Uterus (tissue), 4 donors: ENCODE measurements at places on chromosomes 1 and 21. TPM values are rescaled to one million over a fixed set of nuclear protein-coding genes. Genes with fewer than 3 reads are reported as not detected.

Gene RNPC3
- total RNA-seq = 25.8 TPM

DNA sequence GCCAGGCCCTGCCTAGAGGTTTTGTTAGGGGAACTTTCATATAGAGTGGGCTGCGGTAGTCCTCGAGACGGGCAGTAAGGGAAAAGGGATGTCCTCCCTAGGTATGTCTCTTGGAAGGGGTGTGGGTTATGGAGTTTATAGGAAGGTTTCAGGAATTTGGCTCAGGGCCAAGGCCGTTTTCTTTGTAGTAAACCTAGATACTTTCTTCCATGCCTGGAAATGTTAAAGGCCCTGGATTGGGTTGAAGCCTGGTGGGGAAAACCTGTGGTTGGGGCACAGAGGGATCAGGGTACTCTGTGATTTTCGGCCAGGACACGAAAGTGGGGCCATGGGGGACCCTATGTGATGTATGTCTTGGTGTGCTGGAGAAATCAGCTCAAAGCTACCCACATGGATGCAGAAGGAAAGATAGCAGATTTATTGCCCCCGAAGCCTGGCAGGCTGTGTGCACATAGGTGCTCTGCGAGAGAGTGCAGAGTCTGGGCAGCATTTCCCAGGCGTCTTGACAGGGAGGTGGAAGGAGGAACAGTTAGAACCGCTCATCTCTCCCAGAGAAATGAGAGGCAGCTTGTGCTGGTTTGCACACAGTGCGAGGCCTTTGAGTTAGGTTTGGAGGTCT is 1.7 kb downstream of the SNAP47 start:
- H3K27me3 ChIP-seq = no peaks in the 10 kb centered on the region
- no peaks in the 10 kb centered on the region for H3K4me1 ChIP-seq
- H3K4me3 ChIP-seq = no peak overlapping the region
- DNase-seq = no peak
- H3K36me3 ChIP-seq = no peaks in the 10 kb centered on the region
- H3K27ac ChIP-seq = no peak overlapping the region

Gene DPT
- 43.7 TPM for total RNA-seq

Gene KCNJ6
- total RNA-seq = 0.62 TPM

- no peaks in the 10 kb centered on the region for H3K27me3 ChIP-seq
- H3K4me1 ChIP-seq = no peaks in the 10 kb centered on the region
- H3K36me3 ChIP-seq = no peaks in the 10 kb centered on the region
- DNase-seq = peak; percentile 83
Measured at GRCh38 chr1:158177700-158178450, 2.8 kb upstream of the CD1D start.

DNA sequence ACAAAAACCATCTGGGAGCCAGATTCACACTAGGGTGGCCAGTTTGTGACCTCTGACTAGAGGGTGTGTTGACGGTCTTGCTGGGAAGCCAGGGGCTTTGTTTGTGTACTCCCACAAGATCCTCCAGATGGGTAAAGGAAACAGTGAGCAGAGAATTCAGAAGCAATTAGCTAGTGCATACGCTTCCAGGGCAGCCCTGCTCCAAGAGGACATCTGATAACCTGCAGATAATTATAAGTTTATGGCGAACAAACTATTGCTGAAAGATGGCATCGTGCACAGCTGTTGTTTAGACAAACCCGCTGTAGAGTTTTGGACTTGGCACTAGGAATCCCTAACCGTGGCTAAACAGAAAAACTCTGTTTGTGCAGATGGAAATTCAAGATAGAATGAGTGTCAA is 326.4 kb downstream of the TGFB2 start:
- no peaks in the 10 kb centered on the region for H3K27me3 ChIP-seq
- no peaks in the 10 kb centered on the region for H3K36me3 ChIP-seq
- DNase-seq = no peak
- H3K4me1 ChIP-seq = no peaks in the 10 kb centered on the region
- no peak overlapping the region for H3K4me3 ChIP-seq

DNA sequence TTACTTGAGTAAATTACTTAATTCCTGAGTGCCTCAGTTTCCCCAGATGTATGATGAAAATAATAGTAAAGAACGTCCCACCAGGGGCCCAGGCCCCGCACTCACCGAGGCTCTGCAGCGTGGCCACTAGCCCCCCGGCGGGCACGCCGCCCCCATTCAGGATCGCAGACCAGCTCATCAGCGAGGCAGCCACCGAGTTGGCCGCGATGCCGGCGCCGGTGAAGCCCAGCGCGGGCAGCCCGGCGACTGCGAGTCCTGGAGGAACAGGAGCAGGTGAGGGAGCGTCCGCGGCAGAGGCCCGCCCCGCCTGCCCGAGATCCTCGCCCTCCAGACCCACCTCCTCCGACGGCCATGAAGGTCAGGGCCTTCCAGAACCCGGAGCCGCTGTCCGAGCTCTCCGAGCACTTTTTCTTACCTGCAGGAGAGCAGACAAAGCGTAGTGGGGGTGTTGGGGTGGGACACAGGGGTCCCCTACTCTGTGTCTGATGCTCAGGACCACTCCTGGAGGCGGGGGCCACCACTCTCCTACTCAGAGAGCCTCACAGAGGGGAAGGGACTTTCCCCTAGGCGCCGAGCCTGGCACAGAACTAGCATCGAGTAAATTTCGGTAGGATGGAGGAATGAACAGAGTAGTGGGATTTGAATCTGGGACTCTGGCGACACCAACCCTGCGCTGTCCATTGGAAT is 3.7 kb downstream of the IFI6 start:
- H3K27ac ChIP-seq = no peak overlapping the region
- peaks cover 12% of the 10 kb centered on the region for H3K4me1 ChIP-seq
- H3K4me3 ChIP-seq = no peak overlapping the region

Gene NPPB
- not detected for total RNA-seq

Gene DUSP10
- total RNA-seq = 0.26 TPM

DNA sequence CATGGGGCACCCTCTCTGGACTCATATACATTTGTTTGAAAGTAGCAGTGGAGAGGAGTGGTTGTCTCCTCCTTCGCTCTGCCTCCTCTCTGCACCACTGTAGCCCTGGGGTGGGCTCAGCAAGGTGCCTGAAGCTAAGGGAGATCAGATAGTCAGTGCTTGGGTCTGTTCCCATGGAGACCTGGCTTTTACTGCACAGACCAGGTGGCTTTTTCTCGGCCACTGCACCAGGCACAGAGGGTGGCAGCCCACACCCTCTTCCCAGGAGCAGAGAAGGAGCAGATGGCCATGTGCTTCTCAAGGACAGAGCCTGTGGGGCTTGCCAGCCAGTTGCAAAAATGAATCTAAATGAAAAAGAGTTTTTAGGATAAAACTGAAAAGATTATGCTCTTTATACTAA is 123.4 kb upstream of the KCNK1 start:
- H3K36me3 ChIP-seq = no peaks in the 10 kb centered on the region
- H3K27ac ChIP-seq = no peak overlapping the region
- DNase-seq = no peak
- H3K27me3 ChIP-seq = no peaks in the 10 kb centered on the region
- no peak overlapping the region for H3K4me3 ChIP-seq

GRCh38 chr1:243686159-243686558 is 163.9 kb downstream of the AKT3 start:
- no peaks in the 10 kb centered on the region for H3K36me3 ChIP-seq
- H3K27me3 ChIP-seq = no peaks in the 10 kb centered on the region
- no peaks in the 10 kb centered on the region for H3K4me1 ChIP-seq
- H3K4me3 ChIP-seq = no peak overlapping the region

Gene VSIG8
- not detected for total RNA-seq

DNA sequence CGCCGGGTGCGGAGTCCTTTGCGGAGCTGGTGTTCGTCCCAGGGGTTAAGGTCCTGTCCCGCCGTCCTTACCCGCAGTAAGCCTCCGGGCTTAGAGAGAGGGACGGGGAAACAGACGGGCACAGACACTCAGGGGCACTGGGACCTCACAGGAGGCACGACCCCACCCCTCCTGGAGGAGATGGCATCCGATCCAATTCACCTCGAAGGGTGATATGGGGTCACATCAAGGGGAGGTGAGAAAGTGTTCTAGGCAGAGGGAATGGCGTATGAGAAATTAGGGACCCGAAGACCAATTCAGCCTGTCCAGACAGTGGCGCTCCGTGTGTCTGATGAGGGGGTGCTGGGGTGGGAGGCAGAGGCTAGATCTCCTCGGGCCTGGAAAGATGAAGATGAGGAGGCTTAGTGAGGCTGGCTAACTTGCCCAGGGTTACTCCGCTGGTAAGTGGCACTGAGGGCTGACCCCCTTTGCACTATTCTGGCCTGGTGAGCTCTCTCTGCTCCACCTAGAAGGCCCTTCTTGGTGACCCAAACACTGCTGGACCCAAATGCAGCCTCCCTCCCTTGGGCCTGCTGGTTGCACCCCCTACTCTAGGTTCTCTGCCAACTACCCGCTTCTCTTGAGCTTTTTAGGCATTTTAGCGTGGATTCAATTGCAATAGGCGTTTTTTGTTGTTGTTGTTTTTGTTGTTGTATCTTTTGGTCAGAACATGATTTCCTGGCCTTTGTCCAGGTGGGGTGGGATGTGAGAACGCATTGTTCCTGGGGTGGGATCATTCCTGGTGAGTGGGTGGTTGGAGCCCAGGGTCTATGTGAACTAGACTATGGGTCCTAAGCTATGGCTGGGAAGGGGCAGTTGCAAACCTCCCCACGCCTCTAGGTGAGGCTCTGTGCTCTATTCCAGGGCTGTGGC is 12.3 kb downstream of the BTBD19 start:
- H3K4me3 ChIP-seq = peak overlapping the region; percentile 71
- no peaks in the 10 kb centered on the region for H3K27me3 ChIP-seq
- no peak for DNase-seq
- no peaks in the 10 kb centered on the region for H3K4me1 ChIP-seq

DNA sequence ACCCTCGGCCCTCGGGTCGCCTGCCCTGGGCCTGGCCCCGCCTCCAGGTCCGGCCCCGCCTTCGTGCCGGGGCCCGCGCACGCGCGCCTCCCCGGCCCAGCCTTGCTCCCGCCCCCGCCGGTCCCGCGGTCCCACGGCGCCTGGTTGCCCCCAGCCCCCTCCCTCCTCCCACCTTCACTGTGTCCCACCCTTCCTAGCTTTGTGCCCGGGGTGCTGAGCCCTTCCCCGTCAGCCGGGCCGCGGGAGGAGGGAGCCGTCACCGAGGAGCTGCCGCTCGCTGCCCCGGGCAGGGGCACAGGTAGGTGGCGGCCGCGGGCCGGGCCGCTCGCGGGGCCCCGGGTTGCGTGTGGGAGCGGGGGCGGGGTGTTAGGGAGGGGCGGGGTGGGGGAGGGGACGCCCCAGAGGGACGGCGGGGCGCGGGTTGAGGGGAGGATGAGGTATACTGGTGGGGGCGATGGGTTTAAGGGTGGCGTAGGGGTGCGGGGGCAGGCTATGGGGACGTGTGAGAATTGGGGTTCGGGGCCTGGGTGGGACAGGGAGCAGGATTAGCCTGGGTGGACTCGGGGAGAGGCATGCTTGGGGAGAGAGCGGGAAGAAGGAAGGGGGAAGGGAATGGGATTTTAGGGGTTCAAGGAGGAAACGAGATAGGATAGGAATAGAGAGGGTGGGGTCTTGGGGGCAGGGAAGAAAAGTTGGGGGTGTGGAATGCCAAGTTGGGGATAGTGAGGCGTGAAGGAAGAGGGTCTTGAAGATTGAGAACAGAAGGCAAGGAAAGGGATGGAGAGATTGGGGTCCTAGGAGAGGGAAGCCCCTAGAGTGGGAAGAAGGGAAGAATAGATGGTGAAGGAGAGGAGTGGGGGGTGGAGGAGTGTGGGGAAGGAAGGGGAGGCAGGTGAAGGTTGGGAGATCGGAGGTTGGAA is at the start of gene LRRC42:
LRRC42 (plus strand) TSS at position 99 of the 920 bp plus-strand sequence. CDS start 5,650 bp downstream, outside the sequence.
- H3K4me1 ChIP-seq = peaks cover 3% of the 10 kb centered on the region
- no peaks in the 10 kb centered on the region for H3K27me3 ChIP-seq
- DNase-seq = no peak
- peak within 1 kb of the TSS; percentile 86 for H3K4me3 ChIP-seq
- H3K27ac ChIP-seq = peak within 1 kb of the TSS; percentile 93
- H3K36me3 ChIP-seq = no peaks in the 10 kb centered on the region

GRCh38 chr1:25837262-25837875 is 17.6 kb downstream of the MTFR1L start:
- H3K36me3 ChIP-seq = no peaks in the 10 kb centered on the region
- H3K4me3 ChIP-seq = no peak overlapping the region
- no peak overlapping the region for H3K27ac ChIP-seq
- H3K27me3 ChIP-seq = no peaks in the 10 kb centered on the region
- no peak for DNase-seq

DNA sequence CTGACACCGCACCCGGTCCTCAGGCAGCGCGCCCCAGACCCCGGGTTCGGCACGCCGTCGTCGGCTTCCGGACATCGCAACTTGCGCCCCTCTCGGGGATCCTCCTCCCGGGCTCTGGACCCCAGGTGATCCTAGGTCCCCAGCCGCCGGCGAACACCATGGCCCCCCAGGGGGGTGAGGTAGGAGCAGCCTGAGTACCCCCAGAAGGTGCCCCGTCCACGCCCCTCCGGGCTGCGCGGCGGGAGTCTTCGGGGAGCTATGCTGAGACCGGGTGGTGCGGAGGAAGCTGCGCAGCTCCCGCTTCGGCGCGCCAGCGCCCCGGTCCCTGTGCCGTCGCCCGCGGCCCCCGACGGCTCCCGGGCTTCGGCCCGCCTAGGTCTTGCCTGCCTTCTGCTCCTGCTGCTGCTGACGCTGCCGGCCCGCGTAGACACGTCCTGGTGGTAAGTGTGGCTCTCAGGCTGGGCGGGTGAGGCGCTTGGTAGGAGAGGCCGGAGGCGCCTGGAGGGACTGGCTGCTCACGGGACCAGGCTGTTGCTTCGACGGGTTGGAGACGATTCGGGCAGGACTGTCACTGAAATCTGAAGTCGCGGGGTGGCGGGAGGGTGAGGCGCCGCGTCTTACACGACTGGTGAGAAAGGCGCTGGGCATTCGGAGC is 367 bp downstream of the WNT2B start:
- H3K27me3 ChIP-seq = no peaks in the 10 kb centered on the region
- no peaks in the 10 kb centered on the region for H3K36me3 ChIP-seq
- no peaks in the 10 kb centered on the region for H3K4me1 ChIP-seq
- no peak for DNase-seq
- peak overlapping the region; percentile 24 for H3K4me3 ChIP-seq

DNA sequence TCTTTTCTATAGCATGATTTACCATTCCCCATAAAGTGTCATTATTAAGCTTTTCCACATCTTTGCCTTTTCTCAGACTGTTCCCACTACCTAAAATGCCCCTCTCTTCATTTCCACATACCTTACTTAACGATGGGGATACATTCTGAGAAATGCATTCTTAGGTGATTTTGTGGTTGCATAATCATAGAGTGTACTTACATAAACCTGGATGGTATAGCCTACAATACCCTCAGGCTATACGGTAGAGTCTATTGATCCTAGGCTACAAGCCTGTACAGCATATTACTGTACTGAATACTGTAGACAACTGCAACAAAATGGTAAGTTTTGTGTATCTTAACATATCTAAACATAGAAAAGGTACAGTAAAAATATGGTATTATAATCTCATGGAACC is 54.8 kb upstream of the MUTYH start:
- no peaks in the 10 kb centered on the region for H3K4me1 ChIP-seq
- H3K36me3 ChIP-seq = no peaks in the 10 kb centered on the region
- H3K27ac ChIP-seq = no peak overlapping the region
- DNase-seq = no peak
- no peak overlapping the region for H3K4me3 ChIP-seq
- no peaks in the 10 kb centered on the region for H3K27me3 ChIP-seq

GRCh38 chr1:212311836-212312497 is 26.8 kb downstream of the PPP2R5A start:
- H3K36me3 ChIP-seq = no peaks in the 10 kb centered on the region
- DNase-seq = no peak
- H3K4me1 ChIP-seq = no peaks in the 10 kb centered on the region
- H3K27ac ChIP-seq = no peak overlapping the region
- H3K4me3 ChIP-seq = no peak overlapping the region
